Activated T-helper 9 cell treated with anti-CD3 and anti-CD28 coated beads, Interleukin-2, amount 50 U/mL, for 16 hours (primary cell): ENCODE measurements at places on chromosomes 11 and 22.

- DNase-seq = no peak
Observed at GRCh38 chr11:27783701-27784355, 83.6 kb upstream of the BDNF start.

DNA sequence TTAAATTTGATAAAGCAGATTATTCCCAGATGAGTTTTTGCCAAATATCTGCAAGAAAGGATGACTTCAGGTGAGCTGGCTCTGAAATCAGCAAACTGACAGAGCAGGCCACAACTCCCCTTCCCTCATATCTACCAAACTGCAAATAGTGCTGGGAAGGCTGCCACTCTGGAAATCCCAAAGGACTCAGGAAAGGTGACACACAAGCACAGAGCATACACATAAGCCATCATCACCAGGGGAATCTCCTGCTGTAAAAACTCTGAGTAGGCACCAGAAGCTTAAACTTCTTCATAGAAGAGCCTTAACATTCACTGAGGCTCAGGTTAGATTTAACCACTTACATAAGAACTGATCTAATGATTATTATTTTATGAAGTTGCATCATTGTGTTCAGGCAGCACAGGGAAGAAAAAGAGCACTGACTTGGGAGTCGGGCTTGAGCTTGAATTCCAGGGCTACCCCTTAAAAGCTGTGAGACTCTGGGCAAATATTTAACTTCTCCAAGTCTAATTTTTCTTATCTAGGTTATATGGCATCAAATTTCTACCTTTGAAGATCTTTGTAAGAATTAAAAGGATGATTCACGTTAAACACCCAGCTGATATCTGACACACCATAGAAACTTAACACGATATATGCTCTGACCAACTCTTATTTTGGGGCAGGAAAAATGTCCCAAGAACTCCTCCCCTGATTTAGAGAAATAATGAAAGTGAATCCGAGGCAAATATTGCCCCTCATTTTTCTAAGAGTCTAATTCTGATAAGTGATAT is 15.0 kb downstream of the SYTL2 start:
- DNase-seq = no peak

GRCh38 chr11:120385655-120386054 is 49.4 kb downstream of the ARHGEF12 start:
- no peak for DNase-seq

GRCh38 chr22:22955276-22955798 is 67.7 kb downstream of the IGLL5 start:
- DNase-seq = no peak

GRCh38 chr11:129117595-129118350 is 74.4 kb downstream of the ARHGAP32 start:
- DNase-seq = no peak

- DNase-seq = no peak
Observed at GRCh38 chr11:57324154-57324885, 432 bp downstream of the TNKS1BP1 start.

DNA sequence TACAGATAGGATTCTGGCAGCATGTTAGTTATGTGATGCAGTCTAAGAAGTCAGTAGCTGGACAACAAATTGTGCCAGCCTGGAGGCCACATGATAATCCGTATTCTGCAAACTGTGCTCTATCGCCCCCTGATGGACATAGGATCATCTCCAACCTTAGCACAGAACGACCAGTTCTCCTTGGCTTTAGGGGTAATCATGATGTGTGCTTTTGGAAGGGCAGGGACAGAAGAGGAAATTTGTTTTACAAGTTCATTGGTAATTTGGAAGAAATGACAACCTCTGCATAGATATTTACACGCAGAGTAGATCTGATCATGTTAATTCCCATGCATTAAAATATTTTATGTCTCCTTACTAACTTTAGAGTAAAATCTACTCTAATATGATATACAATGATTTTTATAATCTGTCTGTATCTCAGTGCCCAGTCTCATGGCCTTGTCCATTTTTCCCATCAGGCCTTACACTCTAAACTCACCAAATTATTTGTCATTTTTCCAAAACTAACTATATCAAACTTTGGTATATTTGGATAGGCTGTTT is 12.1 kb downstream of the OR10D3 start:
- DNase-seq = no peak

- no peak for DNase-seq
Observed at GRCh38 chr11:28072321-28072720, 35.6 kb downstream of the KIF18A start.

DNA sequence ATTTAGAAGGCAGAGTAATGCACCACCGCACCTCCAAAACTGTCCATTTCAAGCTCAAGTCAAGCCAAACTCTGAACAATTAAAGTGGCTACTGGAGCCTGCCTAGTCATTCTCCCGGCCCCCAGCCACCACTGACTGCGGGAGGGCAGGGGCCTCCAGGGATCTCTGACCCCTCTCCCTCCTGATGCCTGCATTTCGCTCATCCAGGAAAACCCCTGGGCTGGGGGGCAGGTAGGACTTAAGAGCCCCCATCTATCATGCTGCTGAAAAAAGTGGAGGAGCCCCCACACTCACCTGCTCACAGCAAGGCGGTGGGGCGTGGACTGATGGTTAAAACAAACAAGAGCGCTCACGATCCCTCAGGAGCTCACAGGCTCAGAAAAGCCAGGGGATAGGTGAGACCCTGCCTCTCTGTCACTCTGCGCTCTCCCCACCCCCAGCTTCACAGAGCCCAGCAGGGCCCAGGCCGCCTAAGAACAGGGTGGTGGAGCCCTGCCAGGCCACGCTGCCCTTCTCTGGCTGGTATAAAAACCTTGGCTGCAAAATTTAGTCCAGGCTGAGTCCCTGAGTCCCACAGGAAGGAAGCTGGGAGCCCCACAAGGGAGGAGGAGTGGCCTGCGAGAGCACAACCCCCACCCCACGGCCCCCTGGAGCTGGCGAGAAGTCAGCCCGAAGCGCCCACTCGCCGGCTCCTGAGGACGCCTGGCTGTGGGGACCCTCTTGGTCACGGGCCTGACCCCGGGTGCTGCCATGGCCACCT is 21.0 kb upstream of the MOB2 start:
- DNase-seq = no peak
